ENCODE measurements at places on chromosomes 7 and 10.

- no peak overlapping the region for H3K4me3 ChIP-seq
- H3K27me3 ChIP-seq: no peaks in the 10 kb centered on the region
- H3K4me1 ChIP-seq: peaks cover 8% of the 10 kb centered on the region
Observed at GRCh38 chr7:101112233-101112632, 14.7 kb upstream of the SERPINE1 start.

- DNase-seq: no peak
- H3K36me3 ChIP-seq: peaks cover 4% of the 10 kb centered on the region
- H3K4me3 ChIP-seq: peak overlapping the region; percentile 88
- H3K27me3 ChIP-seq: no peaks in the 10 kb centered on the region
- H3K27ac ChIP-seq: peak overlapping the region; percentile 85
- H3K4me1 ChIP-seq: peaks cover 4% of the 10 kb centered on the region
Observed at GRCh38 chr7:101245147-101245668, 327 bp upstream of the FIS1 start.

DNA sequence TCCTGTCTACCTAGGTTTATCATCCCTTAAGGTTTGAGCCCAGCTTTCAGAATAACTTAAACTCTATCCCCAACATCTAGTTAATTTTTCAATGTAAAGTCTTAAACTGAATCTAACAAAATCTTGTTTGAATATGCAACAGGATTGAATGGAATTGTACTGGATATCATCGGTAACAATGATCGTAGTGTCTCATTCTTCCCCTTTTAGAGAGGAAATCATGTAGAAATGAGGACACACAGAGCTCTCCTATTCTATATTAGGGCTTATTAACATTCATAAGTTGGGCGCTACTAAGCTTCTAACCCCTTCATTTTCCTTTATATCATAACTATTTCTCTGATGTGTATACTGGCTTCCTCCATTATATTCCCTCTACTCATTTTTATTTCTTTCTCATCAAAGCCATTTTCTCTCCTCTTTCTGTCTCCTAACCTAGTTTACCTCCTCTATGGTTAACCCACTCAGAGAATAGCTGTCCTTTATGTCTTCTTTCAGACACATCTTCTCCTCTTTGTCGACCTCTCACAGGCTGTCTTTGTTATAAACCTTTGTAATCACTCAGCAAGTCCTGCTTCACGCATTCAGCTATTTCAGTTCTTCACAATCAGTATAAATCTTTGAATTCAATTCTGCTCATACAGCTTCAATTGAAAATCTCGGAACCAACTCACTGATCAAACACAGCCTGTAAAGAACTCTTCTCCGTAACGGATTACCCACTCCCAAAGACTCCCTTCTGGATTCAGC lies 1019.0 kb upstream of the C7orf33 start:
- H3K27me3 ChIP-seq: no peaks in the 10 kb centered on the region
- no peaks in the 10 kb centered on the region for H3K4me1 ChIP-seq
- H3K27ac ChIP-seq: no peak overlapping the region
- H3K4me3 ChIP-seq: no peak overlapping the region
- no peak for DNase-seq
- H3K36me3 ChIP-seq: no peaks in the 10 kb centered on the region

DNA sequence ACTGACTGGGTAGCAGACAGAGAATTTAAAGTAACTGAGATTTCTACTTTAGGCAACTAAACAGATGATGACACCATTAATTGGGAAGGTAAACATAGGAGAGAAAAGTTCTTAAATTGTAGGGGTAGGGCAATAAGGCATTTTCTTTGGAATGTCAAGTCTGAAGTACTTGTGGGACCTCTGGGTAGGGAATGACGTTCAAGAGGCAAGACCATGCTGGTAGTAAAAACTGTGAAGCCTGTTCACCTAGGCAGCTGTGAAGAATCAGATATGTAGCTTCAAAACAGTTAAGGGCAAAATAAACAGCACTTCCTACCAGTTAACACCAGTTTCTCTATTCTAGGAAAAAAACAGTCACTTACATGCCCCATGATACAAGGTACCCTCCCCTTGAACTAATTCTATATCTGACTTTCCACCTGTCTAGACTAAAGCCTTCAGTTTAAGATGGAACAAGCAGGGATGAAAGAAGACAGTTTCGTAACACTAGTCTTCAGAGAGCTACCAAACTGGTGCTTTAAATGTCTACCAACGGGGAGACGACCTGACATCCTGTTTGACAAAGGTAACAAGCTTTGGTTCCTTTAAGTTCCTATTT lies 63.1 kb upstream of the KCNIP2 start:
- no peak for DNase-seq
- H3K27ac ChIP-seq: no peak overlapping the region
- no peaks in the 10 kb centered on the region for H3K27me3 ChIP-seq

DNA sequence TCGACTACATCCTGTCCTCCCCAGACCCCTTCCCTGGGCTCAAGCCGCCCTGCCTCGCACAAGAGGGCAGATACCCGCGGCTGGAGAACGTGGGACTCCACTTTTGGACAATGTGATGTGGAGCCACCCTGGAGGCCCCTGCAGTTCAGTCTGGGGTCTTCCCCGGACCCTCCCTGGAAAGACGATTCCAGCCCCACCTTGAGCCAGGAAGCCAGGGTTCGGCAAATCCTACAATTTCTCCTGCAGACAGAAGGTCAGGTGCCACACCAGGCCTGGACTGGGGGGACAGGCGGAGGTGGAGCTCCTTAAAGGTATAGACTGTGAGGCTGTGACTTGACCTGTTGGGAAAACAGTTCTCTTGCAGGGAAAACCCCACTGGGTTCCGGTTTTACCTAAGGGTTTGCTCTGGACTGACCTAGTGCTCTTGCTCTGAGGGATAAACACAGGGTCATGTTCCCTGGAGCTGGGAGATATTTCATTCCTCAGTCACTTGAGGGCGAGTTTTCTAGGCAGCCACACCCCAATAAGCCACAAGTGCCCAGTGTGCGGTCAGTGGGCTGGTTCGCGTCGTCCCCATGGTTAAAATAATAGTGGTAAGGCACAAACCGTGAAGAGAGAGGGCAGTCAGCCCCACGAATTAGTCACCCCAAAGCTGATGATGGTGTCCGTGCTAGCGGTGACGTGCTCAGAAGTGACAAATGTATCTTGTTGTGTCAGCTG lies 1.6 kb downstream of the FOXL3 start:
- H3K27me3 ChIP-seq: peaks cover 34% of the 10 kb centered on the region
- no peak overlapping the region for H3K27ac ChIP-seq
- H3K4me1 ChIP-seq: no peaks in the 10 kb centered on the region
- no peak overlapping the region for H3K4me3 ChIP-seq
- DNase-seq: peak; percentile 34

DNA sequence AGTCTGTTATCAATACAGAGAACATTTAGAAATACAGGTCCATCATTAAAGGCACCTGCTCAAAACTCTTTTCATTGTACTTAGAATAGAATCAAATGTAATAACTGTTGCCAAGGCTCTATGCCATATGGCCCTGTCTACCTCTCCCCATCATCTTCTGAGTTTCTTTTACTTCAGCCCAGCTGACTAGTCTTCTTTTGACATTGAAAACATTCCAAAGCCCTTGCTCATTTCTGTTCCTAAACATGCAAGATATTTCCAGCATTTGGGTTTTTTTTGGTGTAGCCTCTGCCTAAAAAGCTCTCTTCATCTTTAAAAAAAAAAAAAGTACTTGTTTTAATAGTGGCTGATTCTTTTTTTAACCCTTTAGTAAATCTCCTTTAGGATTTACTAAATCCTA lies 165.5 kb upstream of the SMIM30 start:
- H3K27ac ChIP-seq: no peak overlapping the region
- H3K36me3 ChIP-seq: no peaks in the 10 kb centered on the region
- peak; percentile 50 for DNase-seq
- no peaks in the 10 kb centered on the region for H3K27me3 ChIP-seq
- no peak overlapping the region for H3K4me3 ChIP-seq

DNA sequence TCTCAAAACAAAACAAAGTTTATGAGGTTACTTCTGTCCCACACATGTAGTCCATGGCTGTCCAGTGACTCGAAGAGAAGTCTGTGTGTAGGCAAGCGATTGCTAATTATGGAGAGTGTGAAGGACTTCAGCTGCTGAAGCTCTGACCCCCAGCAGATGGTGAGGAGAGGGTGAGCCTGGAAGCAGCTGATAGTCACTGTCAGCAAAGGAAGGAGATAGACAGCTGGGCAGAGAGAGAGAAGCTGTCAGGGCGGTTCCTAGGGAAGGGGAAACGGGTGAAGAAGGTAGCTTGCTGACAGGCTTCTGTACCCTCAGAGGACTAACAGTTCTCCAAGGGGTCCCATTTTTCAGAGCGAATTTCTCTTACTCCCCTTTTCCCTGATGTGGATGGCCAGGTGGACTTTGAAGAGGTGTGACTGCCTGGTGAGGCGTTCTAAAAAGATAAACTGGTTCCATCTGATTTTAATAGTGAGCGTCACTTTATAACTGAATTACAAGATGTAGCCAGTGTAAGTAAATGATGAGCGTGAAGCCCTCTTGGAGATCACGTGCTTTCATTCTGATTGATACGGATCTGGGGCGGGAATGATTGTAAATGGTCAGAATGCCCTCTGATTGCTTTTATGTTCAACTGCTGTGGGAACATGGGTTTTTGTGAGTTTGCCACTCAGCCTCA lies 12.1 kb downstream of the ZSCAN21 start:
- H3K27ac ChIP-seq: no peak overlapping the region
- H3K27me3 ChIP-seq: no peaks in the 10 kb centered on the region
- DNase-seq: no peak
- peaks cover 12% of the 10 kb centered on the region for H3K36me3 ChIP-seq
- no peak overlapping the region for H3K4me3 ChIP-seq

DNA sequence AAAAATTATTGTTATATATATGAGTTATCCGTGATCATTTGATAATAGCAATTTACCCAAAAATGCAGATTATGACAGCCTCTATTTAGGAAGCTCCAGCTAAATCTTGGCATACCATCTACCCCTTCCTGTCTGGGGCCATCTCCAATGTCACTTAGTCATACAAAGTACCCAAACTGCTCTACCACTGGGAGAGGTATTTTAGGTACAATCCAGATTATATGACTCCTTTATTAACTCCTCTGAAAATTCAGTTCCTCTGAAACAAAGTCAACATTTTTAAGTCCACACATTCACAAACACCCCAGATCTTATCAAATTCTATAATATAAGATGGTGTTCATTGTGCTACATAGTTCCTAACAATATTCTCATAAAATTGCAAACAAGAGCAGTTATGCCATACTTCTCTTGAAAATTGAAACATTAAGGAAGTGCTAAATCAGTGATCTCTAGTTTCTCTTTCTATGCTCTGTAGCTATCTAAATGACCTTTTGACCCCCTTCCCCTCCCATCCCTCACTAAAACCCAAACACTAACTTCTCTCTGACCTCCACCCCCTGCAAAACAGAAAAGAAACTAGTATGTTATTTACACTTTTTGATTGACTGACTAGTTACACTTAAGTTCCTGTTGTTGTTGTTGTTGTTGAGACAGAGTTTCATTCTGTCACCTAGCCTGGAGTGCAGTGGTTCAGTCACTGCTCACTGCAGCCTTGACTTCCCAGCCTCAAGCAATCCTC lies 16.4 kb downstream of the HOXA1 start:
- H3K4me3 ChIP-seq: no peak overlapping the region
- no peaks in the 10 kb centered on the region for H3K27me3 ChIP-seq
- no peak for DNase-seq
- no peak overlapping the region for H3K27ac ChIP-seq

- no peak overlapping the region for H3K27ac ChIP-seq
- H3K27me3 ChIP-seq: no peaks in the 10 kb centered on the region
- H3K4me1 ChIP-seq: no peaks in the 10 kb centered on the region
- peak; percentile 95 for DNase-seq
- H3K36me3 ChIP-seq: no peaks in the 10 kb centered on the region
- H3K4me3 ChIP-seq: no peak overlapping the region
Observed at GRCh38 chr7:98372993-98373392, 27.9 kb downstream of the BAIAP2L1 start.

GRCh38 chr10:70956029-70956759 lies 67.8 kb upstream of the PCBD1 start:
- H3K27me3 ChIP-seq: no peaks in the 10 kb centered on the region
- no peak overlapping the region for H3K27ac ChIP-seq
- no peak overlapping the region for H3K4me3 ChIP-seq

DNA sequence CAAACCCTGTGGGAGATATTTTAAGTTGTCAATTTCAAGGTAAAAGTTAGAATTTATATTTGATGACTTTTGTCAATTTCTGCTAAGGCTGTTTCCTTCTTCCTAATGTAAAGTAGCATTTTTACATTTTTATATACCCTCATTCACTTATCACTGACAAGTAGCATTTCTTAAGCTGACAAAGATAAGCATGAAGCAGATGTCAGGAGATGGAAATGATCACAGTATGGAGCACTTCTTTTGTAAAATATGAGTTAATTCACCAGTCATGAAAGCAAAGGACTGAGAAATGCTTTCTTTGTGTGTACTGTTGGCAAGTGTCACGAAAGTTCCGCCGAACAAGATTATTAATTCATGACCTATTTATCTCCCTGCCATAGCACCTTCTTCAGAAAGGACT lies 503.9 kb downstream of the DNAJB9 start:
- H3K4me1 ChIP-seq: no peaks in the 10 kb centered on the region
- no peaks in the 10 kb centered on the region for H3K36me3 ChIP-seq
- H3K4me3 ChIP-seq: no peak overlapping the region

DNA sequence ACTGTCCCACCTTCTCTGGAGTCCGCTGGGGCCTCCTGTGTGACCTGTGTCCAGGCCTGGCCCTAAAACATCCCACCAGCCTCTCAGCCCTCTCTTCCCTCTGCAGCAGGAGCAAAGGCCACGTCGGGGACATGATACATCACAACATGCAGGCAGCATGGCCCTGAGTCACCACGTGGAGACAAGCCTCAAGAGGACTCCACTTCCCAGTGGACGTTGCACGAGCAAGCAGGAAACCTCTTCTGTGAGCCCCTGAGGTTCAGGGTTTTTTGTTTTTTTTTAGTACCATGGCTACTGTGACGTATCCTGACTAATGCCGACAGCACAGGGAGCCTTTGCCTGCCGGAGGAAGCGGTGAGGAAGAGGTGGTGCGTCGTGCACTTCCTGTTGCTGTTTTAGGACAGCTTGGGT lies 165.9 kb downstream of the DNAJB6 start:
- no peak overlapping the region for H3K4me3 ChIP-seq
- DNase-seq: no peak
- H3K27me3 ChIP-seq: no peaks in the 10 kb centered on the region
- no peaks in the 10 kb centered on the region for H3K4me1 ChIP-seq
- H3K27ac ChIP-seq: no peak overlapping the region
- no peaks in the 10 kb centered on the region for H3K36me3 ChIP-seq

DNA sequence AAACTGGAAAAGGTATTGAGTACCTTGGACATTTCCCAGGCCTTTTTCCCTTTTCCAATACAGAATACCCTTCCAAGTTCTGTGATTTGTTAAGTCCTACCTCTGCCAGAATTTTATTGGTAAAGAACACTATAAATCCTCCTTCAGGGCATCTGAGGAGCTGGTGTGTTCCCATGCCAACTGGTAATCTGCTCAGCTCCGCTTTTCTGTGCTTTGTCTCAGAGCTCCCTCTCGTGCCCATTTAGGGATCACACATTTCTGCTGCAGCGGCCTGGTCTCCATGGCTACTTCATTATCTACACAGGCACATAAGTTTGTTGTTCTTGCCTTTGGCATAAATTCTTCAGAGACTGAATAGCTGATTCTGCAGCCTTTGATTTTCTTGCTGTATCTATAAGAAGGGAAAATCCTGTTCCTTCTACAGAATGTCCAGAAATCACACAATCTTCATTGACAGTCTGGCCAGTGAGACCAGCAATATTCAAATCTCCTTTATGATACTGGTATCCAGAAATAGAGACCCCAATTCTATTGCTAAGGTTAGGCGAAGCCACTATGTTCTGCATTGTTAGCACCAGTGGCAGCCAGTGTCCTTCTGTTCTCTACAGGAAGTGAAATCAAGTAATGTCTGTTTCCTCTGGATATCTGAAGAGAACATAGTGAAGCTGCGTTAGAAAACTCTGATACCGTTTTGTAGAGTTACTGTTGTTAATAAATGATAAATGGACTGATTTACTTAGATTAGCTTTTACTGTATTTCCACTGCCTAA lies 51.9 kb downstream of the DENND11 start:
- DNase-seq: peak; percentile 93
- H3K4me1 ChIP-seq: no peaks in the 10 kb centered on the region
- H3K36me3 ChIP-seq: no peaks in the 10 kb centered on the region
- H3K27me3 ChIP-seq: no peaks in the 10 kb centered on the region
